A549 treated with RU486 at 1 μM for 4 hours (cell line): ENCODE measurements at places on chromosomes 7 and 10. TPM values are rescaled to one million over a fixed set of nuclear protein-coding genes. Genes with fewer than 3 reads are reported as not detected.

The IDI2 gene
- total RNA-seq = 0.09 TPM in 1 of 5 replicates, not detected in the others

The MMD2 gene
- not detected in 5 replicates for total RNA-seq

The PRF1 gene
- not detected in 5 replicates for total RNA-seq

The TUBB8 gene
- 0.18 TPM in 1 of 5 replicates, not detected in the others for total RNA-seq

The SLC29A4 gene
- total RNA-seq = 8.3 to 15.3 TPM (median 14.5 TPM) in 5 replicates

The DDC gene
- 0.77 to 1.8 TPM (median 1.2 TPM) in 5 replicates for total RNA-seq

The TYW1B gene
- 2.5 to 3.2 TPM (median 2.9 TPM) in 5 replicates for total RNA-seq

The SEC31B gene
- 1.7 to 2.6 TPM (median 2.2 TPM) in 5 replicates for total RNA-seq

The PLXNA4 gene
- total RNA-seq = 1.2 to 1.7 TPM (median 1.6 TPM) in 5 replicates

The TLX1 gene
- not detected in 5 replicates for total RNA-seq

The COL26A1 gene
- total RNA-seq = 0.21 to 0.52 TPM (median 0.49 TPM) in 5 replicates

The PRSS37 gene
- total RNA-seq = not detected in 5 replicates

The CREB5 gene
- 3.9 to 5.6 TPM (median 5.1 TPM) in 5 replicates for total RNA-seq

The BEND7 gene
- total RNA-seq = 10.1 to 12.4 TPM (median 11.9 TPM) in 5 replicates

The ITIH5 gene
- total RNA-seq = 0.03 to 0.13 TPM (median 0.08 TPM) in 3 of 5 replicates, not detected in the others

The ADRA2A gene
- 0.05 to 0.07 TPM (median 0.06 TPM) in 4 of 5 replicates, not detected in the other for total RNA-seq
